ENCODE measurements at places on chromosomes 5 and 9.
A peak's percentile ranks its signal among the peaks of the same experiment; 100 is the strongest.

GRCh38 chr5:134935711-134936602, 31.0 kb downstream of the PCBD2 start:
- no peak overlapping the region for H3K27ac ChIP-seq
- H3K4me1 ChIP-seq = no peaks in the 10 kb centered on the region
- no peak overlapping the region for H3K4me3 ChIP-seq

- no peak for DNase-seq
- no peaks in the 10 kb centered on the region for H3K36me3 ChIP-seq
- H3K4me3 ChIP-seq = no peak overlapping the region
- no peak overlapping the region for H3K27ac ChIP-seq
- H3K4me1 ChIP-seq = no peaks in the 10 kb centered on the region
Measured at GRCh38 chr9:87193925-87194868, 246.9 kb upstream of the GAS1 start.

DNA sequence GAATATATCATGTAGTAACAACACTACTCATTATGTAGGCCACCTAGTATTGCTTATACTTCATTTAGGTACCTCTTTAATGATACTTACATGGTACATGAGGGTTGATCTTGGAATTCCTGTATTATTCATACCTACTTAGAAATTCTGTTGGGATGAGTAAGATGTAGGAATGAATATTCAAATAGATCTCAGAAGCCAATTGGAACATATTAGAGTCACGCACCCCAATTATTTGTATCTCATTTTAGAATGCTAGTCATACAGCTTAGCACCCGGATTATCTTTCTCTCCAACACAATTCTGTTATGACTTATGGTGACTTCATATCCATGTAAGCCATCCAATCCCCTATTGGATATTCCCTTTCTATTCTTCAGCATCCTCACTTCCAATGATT, 106.7 kb upstream of the SH3GL2 start:
- no peak for DNase-seq
- H3K4me1 ChIP-seq = no peaks in the 10 kb centered on the region
- H3K27me3 ChIP-seq = no peaks in the 10 kb centered on the region
- H3K27ac ChIP-seq = no peak overlapping the region

- H3K27me3 ChIP-seq = no peaks in the 10 kb centered on the region
- H3K36me3 ChIP-seq = peaks cover 15% of the 10 kb centered on the region
- DNase-seq = no peak
- H3K4me1 ChIP-seq = peaks cover 13% of the 10 kb centered on the region
- peak overlapping the region; percentile 84 for H3K4me3 ChIP-seq
Measured at GRCh38 chr5:131163276-131164119, 1.6 kb downstream of the HINT1 start.

Data from body of pancreas (tissue), 4 donors.